AG04450 (cell line): ENCODE measurements at places on chromosomes 6 and 20.

DNA sequence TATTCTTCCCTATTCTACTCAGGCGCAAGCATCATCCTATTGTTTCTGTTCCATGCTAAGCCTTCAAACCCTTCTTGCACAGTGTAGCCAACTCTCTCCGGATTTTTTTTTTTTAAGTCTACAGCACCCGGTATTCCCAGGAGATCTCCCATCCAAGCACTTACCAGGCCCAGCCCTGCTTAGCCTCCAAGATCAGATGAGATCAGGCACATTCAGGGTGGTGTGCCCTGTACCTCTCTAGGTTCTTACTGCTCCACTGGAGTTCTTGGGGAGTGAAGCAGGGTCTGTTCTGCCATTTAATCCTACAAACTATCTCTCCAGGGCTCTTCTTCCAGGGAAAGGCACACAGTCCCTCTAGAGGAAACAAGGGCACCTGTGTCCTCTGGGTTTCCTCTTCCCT lies 14.9 kb upstream of the NUP153 start:
- DNase-seq: no peak

- DNase-seq: no peak
Measured at GRCh38 chr6:127176146-127176545, 57.7 kb downstream of the RSPO3 start.

GRCh38 chr6:136114661-136115060 lies 135.4 kb downstream of the MTFR2 start:
- no peak for DNase-seq

DNA sequence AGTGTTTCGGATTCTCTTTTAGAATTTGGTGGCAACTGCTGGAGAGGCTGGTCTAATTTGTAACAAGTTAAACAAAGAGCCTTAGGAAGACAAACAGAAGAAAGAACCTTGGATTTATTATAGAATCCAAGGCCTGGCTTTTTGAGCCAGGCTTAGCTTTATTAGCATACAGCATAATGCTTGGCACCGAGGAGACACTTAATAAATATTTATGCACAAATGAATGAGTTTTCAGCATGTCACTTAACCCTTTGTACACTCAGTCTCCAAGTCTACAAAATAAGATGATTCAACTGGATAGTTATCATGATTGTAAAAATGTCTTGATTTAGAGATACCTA lies 38.2 kb upstream of the AFDN start:
- no peak for DNase-seq

DNA sequence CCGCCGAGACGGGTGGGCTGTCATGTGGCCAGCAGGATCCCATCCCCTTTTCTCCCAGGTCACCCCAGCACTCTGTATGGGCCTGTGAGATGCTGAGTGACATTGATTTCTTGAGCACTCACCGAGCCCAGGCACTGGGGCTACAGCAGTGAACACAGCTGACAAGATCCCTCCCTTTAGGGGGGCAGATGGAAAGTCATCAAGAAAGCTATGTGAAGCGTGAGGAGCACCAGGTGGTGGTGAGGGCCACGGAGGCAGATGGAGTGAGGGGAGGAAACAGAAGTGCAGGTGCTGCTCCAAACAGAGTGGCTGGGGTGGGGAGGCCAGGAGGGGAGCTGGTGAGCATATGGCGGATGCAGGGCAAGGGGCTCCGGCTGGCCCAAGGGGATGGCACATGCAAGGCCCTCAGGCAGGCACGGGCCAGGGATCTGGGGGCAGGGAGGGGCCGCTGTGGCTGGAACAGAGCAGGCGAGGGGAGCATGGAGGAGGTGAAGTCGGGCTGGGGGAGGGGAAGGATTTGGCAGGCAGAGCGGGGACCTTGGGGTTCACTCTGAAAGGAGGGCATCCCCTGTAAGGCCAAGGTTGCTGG lies 184.0 kb downstream of the BMP7 start:
- DNase-seq: no peak

DNA sequence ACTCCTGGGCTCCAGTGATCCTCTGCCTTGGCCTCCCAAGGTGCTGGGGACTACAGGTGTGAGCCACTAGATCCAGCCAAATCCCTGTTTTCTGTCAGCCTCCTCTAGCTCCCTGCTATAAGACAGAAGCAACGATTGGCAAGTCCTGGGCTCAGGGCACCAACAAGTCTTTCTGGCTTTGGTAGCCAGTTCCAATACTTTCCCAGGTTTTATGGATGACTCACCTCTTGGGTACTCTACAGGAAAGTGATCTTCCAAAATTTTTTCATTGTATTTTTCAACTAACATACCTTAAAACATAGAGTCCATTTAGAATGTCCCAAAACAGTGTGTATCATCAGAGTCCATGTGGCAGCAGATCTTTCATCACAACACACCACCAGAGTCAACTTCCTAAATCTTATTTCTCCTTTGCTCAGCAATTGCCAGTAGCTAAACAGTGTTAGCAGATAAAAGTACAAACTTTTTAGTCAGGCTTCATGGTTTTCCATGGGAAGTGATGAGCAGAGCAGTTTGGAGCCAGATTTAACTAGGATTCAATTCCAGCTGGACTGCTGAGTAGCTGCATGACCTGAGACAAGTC lies 13.3 kb downstream of the GABBR1 start:
- DNase-seq: no peak

- no peak for DNase-seq
Measured at GRCh38 chr6:154404791-154405400, 48.3 kb upstream of the IPCEF1 start.

DNA sequence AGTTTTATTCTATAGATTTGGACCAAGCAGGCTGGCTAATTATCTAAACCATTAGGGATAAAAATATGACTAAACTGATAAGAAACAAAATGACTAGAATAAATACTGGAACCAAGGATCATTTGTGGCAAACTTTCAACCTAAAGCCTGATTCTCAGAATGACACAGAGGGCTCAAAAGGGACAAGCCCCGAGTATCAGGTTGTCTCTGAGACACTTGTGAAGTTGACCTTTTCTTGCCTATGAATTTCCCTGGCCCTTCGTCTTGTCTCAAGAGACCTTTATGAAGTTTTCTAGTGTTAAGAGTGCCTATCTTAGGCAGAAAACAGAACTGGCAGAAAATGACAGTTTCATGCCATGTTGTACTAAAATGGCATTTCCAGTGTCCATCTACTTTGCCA lies 68.3 kb downstream of the IMPG1 start:
- DNase-seq: no peak

- no peak for DNase-seq
Measured at GRCh38 chr6:108353853-108354252, 59.0 kb downstream of the AFG1L start.

DNA sequence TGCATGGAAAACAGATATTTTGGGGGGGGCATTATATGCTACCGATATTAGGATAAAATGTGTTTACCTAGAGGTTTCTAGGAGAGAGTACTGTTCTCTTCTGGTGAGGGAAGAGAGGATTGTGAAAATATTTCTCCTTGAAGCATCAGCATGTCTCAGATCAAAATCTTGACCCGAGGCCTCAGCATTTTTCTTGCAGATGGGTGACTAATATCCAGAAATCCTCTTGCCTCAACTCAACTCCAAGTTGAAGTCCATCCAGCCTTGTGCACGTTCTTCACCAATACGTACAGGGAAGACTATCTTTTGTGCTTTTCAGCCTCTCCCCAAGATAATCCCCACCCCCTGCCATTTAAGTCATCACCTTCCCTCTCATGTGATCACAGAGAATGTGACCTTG lies 59.5 kb downstream of the PRND start:
- no peak for DNase-seq

DNA sequence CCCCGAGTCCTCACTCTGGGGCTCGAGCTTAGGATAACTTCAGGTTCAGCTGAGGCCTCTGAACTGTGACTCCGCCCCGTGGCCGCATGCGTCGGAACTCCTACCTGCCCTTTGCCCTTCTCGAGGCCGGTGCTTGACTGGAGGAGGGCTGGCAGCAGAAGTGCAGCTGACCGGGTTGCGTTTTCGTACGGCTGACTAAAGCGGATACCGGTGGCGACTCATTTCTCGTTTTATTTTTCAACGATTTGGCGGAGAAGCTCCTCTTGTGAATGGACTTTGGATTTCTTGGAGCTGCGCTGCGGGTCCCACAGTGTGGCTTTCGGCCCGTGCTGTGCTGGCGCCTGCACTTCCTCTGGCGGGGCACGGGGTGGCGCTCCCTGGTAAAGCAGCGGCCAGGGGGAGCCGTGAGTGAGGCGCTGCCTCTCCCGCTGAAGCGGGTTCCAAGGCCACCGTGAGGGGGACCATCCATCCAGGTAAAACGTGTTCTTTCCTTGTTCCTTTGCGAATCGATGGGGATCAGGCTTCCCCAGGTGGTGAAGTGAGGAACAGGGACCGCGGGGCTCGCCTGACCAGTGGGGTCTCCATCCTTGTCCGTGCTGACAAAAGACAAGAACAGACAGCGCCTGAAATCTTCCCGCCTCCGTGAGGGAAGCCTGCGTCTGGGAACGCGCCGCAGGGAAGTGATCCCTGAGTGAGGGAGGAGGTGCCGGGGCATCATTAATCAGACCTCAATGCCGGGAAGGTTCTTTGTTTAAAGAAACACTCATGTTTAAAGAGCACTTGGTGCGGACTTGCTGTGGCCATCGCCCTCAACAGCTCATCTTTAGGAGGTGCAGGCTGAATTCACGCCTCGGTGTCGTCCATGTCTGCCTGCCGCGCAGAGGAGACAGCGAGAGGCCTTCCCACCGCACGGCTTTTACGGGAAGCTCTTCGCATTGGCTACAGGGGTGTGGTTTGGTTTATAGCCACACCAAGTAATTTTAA lies 38.8 kb downstream of the ERMARD start:
- no peak for DNase-seq

GRCh38 chr6:157994125-157994795 lies 12.6 kb downstream of the SYNJ2 start:
- no peak for DNase-seq

DNA sequence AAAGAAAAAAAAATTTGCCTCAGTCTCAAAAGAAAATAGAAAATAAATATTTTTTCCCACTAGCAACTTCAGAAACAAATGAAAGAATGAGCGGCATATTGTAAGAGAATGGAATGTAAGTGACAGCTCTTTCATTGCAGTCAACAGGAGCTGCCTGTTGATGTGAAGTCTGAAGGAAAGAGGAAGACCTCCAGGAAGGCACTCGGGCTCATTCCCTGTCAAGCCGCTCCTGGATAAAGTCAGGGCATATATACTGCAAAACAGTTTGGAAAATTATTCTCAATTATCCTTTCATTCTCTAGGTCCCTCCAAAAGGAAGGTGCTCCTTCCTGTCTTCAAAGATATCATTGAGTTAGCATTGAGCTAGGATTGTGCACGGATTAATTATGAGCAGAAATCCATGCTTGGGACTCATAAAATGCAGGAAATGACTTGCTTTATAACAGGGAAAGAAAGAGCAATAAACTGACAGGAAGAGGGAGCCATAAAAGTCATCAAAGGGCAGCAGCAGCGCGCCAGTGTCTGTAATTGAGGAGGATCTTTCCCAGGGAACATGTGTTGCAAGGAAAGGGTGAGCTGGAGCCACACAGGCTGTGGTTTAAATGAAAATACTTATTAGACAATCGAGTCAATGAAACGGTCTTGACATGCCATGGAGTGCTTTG lies 218.2 kb downstream of the C6orf118 start:
- no peak for DNase-seq

DNA sequence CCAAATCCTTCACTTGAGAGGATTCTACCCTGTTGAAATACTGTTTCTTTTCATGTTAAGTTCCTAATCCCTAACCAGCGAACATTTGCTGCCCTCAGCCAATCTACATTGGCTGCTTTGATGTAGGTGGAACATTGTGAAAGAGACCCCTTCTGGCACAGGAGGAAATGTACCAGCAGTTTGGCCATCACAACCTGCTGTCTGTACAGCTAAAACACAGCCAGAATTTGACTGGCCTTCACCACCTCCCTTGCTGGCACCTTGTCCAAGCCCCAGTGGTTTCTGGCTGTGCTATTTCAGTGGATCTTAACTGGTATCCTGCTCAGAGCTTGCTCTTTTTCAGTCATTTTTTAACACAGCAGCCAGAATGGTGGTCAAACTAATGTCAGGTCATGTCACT lies 202.1 kb upstream of the EPHA7 start:
- DNase-seq: no peak

- no peak for DNase-seq
Measured at GRCh38 chr20:49983123-49983847, 505 bp downstream of the SNAI1 start.

GRCh38 chr6:29656157-29656556 lies 735 bp upstream of the MOG start:
- DNase-seq: no peak

DNA sequence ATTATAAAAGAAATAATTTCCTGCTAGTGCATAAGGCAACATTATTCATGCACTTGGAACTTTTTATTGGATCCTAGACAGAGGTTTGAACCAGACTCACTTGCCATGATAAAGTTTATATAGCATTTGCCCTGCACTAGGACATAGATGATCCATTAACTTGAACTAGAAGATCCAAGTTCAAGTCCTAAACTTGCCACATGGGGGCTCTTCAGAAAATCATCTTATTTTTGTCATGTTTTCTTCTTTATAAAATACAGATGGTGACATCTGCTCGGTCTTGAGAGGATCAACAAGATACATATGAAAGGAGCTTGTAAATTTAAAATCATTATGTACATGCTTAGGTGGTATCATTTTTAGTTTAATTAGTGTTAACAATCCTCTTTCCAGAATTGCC lies 94.5 kb downstream of the SIM1 start:
- no peak for DNase-seq

DNA sequence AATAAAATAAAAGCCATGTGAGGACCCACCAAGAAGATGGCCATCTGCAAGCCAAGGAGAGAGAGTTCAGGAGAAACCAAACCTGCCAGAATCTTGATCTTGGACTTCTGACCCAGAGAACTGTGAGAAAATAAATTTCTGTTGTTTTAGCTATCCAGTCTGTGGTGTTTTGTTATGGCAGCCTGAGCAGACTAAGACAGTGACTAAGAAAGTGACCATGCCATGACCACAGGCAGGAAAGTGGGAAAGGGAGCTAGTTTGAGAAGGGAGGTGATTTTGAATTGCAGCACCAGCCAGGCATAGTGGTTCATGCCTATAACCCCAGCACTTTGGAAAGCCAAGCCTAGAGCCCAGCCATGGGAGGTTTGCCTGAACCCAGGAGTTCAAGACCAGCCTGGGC lies 21.9 kb upstream of the C6orf62 start:
- DNase-seq: no peak
